ENCODE measurements at places on chromosomes 6 and 20.
A peak's percentile ranks its signal among the peaks of the same experiment; 100 is the strongest.

DNA sequence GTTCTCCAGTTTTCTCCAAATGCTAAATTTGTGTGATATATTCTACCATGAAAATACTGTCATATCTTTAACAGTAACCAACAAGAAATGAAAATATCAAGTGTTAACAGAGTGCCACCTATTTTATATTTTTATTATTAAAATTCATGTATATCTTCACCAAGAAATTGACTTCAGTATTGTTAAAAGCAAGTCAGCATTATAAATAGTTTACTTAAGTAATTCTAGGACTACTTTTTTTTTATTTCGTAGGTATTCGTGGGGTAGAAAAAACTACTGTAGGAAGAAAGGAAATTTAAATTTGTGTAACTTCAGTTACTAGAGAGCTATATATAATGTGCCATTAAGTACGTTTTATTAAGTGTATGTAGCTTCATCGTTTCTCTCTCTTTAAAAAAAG, 6.3 kb upstream of the MAN1A1 start:
- DNase-seq = no peak

DNA sequence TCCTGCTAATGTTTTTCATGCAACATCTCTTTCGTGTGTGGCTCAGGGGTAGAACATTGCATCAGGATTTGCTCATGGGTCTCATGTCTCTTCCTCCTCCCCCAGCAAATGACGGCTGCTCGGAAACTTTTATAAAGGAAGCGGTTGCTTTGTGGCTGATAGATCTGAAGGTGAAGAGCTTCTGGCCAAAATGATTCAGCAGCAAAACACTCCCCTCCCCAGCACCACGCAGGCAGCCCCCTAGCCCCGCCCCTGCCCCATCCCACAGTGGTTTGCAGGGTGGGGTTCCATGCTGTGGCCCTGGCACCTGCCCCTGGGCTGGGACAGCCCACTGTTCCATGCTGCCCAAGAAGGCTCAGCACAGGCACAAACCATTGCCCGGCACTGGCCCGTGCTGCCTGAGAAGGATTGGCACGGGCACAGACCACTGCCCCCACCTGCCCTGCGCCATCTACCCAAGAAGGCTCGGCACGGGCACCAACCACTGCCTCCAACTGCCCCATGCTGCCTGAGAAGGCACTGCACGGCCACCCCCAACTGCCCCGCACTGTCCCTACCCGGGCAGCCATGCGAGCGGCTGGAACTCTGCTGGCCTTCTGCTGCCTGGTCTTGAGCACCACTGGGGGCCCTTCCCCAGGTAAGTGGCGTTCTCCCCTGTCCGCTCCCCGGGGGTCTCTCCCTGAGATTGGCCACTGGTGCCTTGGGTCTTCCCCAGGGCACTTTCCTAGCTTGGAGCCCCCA, at the start of gene CST7:
Gene CST7, plus strand, starts transcription at position 331 of the 741 bp plus-strand sequence. Its CDS starts 237 bp downstream, at position 568.
- DNase-seq = no peak

DNA sequence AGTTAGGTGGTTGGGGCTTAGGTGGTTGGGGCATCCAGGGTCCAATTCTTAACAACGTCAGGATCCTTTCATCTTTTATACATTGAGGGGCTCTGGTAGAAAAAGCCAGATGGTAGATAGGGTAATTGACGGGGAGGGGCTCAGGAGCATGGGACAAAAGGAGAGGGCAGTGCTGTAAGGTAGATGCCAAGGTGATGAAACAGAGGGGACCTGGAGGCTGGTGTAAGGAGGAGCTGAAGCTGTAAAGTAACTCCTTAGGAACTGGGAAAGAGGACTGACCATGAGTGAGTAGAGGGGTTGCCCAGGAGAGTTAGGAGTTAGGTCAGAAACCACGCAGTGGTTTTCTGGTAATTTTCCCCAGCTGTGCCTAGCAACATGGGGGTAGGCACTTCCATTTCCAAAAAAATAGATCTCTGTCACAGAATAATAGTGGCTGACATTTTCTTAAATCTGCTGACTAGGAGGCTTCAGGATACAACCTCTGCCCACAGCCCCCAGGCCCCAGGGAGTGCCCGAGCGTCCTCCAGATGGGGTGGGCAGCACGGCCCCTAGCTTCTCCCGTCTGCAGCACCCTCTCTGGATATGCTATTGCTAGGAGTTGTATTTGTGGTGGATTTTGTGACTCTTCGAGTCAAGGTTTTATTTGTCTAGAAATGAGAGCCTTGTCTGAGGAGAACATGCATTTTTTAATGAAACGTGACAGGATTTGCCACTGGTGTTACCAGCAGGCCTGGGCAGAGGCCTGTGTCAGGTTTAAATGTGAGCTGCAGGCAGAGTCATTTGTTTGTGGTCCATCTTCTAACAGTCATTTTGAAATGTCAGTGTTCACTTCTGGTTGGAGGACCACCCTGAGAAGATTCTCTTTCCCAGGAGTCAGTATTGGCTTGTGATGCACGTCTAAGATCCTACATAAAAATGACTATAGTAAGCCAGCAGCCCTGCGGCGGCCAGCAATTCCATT, 44.6 kb downstream of the TULP4 start:
- DNase-seq = no peak

GRCh38 chr6:112396221-112396620, 49.1 kb downstream of the RFPL4B start:
- no peak for DNase-seq

DNA sequence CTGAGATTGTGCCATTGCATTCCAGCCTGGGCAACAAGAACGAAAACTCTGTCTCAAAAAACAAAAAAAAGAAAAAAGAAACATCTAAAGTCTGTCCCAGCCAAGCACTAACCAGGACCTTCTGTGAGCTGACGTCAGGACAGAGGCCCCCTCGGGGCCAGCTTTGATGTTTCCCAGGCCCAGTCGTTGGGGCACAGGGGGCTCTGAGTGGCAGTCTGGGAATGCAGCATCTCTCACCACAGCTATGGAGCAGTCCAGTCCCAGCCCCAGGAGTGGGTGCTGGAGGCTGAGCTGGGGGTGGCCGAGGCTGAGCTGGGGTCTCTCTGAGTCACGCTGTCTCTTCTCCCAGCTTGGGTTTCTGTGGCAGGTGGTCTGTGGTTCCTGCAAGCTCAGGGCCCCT, 46.0 kb upstream of the SRF start:
- DNase-seq = peak; percentile 28

DNA sequence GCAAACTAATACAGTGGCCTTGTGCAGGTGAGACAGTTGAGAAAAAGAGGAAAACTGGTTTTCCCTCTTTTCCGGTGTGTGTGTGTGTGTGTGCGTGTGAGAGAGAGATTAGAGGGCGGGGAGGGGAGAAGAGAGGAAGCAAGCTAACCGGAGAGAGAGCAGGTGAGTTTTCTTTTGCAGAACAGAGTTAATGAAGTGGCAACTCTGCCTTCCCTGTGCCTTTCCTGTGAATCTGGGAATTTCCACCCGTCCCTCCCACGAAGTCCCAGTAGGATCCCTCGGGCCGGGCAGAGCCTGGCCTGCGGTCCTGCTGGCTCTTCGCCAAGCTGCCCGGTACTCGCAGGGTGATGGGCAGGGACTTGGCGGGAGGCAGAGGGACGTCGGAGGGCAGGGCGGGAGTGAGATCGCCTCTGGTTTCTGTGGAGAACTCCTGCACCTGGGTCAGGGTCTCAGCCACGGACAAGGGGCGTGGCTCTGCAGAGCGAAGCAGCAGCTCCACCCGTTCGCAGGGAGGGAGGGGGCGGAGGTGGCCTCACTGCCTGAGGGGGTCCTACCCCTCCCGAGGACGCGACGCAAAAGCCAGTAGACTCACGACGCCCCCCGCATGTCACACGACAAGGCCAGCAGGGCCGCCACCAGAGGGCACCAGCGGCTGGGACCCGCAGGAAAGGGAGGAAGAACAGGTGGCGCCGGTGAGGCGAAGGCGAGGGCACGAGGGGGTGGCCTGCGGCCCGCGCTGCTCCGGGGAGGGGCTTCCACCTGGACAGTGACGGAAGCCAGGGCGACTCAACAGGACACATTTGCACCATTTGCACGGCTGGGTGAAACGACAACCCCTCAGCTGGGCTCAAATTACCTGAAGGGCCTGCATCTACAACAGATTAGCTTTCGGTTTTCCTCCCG, 51.2 kb upstream of the RNF182 start:
- DNase-seq = peak; percentile 93

GRCh38 chr6:41966961-41967311, 25.3 kb upstream of the CCND3 start:
- DNase-seq = no peak
